ENCODE measurements at places on chromosomes 2 and 18. TPM values are rescaled to one million over a fixed set of nuclear protein-coding genes. Genes with fewer than 3 reads are reported as not detected.
A peak's percentile ranks its signal among the peaks of the same experiment; 100 is the strongest.

- H3K36me3 ChIP-seq: no peaks in the 10 kb centered on the region
- H3K27ac ChIP-seq: no peak overlapping the region
- peaks cover 4% of the 10 kb centered on the region for H3K4me1 ChIP-seq
- no peak overlapping the region for H3K4me3 ChIP-seq
- H3K27me3 ChIP-seq: no peaks in the 10 kb centered on the region
Measured at GRCh38 chr2:46170026-46170425, 127.2 kb upstream of the EPAS1 start.

DNA sequence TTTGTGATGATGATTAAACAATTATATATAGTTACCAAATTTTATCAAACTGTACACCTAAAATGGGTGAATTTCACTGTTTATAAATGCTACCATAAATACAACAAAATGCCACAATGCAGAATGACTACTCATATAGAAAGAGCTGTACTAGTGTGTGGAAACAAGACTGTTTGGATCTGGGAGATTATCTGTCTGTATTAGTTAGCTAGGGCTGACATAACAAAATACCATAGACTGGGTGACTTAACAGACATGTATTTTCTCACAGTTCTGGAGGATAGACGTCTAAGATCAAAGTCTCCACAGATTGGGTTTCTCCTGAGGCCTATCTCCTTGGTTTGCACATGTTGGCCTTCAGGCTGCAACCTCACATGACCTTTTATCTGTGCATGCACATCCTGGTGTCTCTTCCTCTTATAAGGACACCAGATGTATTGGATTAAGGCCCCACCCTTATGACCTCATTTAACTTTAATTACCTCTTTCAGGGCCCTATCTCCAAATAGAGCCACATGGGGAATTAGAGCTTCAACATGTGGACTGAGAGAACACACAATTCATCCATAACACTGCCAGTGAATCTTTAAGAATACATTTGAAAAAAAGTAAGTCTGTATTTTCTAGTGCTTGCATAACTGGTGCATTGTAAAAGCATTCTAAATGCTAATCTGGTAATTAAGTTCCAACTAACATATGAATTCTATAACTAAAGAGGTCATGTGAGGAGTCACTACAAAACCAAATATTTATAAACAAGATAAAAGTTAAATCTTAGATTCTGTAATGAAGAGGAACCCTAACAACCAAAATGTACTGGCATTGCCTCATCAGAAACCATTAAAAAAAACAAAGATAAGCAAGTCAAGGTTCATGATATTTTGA is 699.6 kb downstream of the NYAP2 start:
- H3K27me3 ChIP-seq: no peaks in the 10 kb centered on the region
- H3K27ac ChIP-seq: no peak overlapping the region
- no peak for DNase-seq
- H3K4me1 ChIP-seq: no peaks in the 10 kb centered on the region

DNA sequence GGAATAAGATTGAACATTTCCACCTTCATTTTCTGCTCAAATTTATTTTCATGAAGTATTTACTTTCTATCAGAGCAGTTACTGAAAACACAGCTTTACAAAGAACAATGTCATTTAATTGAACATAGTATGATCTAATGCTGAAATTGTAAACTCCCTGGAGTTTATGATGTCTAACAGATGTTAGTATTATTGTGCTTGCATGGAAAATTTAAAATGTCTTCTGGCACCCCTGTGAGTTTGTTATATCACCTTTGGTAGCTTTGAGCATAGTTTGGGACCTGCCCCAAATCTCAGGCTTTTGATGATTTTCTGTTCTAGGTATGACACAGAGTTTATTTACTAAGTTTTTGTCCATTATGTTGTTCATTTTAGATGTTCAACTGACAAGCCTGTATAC is 28.1 kb downstream of the FAM171B start:
- H3K36me3 ChIP-seq: no peaks in the 10 kb centered on the region
- no peaks in the 10 kb centered on the region for H3K4me1 ChIP-seq
- no peaks in the 10 kb centered on the region for H3K27me3 ChIP-seq
- H3K4me3 ChIP-seq: no peak overlapping the region
- no peak overlapping the region for H3K27ac ChIP-seq
- DNase-seq: no peak

DNA sequence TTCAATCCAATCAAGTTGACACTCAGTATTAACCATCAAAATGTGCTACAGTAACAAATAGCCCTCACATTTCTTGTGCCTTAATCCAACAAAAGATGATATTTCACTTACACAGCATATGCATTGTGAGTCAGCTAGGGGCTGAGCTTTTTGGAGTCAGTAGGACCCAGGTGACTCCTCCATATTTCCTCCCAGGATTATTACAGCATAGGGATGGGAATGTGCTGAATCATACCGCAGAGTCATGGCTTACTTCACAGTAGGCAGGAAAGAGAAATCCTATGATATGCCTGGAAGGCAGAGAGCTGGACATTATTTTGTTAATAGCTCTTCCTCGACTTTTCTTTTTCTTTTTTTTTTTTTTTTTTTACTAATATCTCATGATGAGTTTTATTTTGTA is 153.3 kb downstream of the TMEM182 start:
- H3K27me3 ChIP-seq: no peaks in the 10 kb centered on the region
- H3K27ac ChIP-seq: no peak overlapping the region
- no peak for DNase-seq
- H3K36me3 ChIP-seq: no peaks in the 10 kb centered on the region
- no peak overlapping the region for H3K4me3 ChIP-seq
- H3K4me1 ChIP-seq: no peaks in the 10 kb centered on the region

DNA sequence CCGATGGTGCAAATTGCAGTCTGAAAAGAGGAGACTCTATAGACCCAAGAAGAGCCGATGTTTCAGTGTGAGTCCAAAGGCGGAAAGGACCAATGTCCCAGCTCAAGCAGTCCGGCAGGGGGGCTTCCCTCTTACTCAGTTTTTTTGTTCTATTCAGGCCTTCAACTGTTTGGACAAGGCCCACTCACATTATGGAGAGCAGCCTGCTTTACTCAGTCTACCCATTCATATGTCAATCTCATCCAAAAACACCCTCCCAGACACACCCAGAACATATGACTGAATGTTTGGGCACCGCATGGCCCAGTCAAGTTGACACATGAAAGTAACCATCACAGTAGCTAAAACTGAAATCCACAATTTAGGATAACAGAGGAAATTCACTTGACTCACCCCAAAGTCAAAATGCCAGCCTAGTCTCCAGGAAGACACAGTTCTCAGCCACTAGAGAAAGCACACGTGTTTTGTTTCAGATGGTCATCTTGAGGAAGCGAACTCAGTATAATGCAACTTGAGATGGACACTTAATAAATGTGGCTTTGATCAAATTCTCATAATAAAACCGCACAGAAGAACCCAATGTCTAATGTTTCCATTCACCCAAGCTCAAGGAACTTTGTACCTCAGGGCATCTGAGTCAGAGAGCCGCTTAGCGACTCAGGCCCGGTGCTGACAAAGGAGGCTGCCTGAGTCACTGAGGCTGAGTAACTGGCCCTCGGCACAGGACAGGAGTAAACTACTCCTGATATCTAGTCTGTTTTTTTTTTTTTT is 2.4 kb downstream of the FHL2 start:
- no peaks in the 10 kb centered on the region for H3K27me3 ChIP-seq
- peaks cover 20% of the 10 kb centered on the region for H3K4me1 ChIP-seq
- H3K36me3 ChIP-seq: peaks cover 20% of the 10 kb centered on the region
- H3K27ac ChIP-seq: peak overlapping the region; percentile 58

DNA sequence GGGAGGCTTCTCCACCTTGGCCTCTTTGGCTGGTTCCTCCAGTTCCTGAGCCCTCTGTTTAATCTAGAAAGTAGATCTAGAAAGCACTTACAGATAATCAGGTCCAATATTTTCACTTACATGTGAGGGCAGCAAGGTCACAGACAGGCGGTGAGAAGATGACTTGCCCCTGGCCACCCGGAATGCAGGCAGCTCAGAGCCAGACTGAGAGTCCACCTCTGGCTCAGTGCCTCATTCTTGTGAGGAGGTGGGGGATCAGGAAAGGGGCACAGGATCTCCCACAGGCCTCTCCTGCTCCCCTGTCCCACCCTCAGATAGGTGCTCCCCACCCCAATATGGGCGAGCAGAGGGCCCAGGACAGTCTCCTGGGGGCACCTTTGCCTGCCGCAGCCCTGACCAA is 5.8 kb downstream of the WNT6 start:
- H3K27ac ChIP-seq: no peak overlapping the region
- peaks cover 98% of the 10 kb centered on the region for H3K27me3 ChIP-seq
- no peak overlapping the region for H3K4me3 ChIP-seq
- no peak for DNase-seq

DNA sequence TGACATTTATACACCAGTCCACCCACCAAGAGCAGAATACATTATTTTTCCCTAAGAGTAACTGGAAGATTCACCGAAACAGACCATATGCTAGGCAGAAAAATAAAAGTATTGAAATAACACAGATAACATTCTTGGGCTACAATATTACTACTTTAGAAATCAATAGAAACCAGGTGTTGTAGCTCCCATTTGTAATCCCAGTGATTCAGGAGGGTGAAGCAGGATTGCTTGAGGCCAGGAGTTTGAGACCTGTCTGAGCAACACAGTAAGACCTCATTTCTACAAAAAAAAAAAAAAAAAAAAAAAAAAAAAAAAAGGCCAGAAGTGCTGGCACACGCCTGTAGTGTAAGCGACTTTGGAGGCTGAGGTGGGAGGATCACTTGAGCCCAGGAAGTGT is 9.6 kb downstream of the ICA1L start:
- no peak for DNase-seq
- H3K4me3 ChIP-seq: no peak overlapping the region
- H3K27me3 ChIP-seq: no peaks in the 10 kb centered on the region
- H3K27ac ChIP-seq: no peak overlapping the region
- no peaks in the 10 kb centered on the region for H3K36me3 ChIP-seq

DNA sequence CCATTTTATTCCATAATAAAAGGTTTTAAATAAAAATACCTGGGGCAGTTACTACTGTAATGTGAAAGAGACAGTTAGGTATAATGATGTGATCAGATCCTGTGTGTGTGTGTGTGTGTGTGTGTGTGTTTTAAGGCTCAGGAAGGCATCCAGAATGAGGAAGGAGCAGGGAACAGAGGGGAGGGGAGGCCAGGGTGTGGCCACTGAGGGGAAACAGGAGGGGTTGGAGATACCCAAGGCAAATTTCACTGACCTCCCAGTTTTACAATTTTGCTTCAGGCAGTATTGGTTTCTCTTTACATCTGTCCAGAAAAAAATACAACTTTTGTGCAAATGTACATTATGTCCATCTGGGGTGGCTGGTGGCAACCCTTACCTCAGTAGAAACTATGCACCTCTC is 163.5 kb upstream of the FBXO11 start:
- no peaks in the 10 kb centered on the region for H3K4me1 ChIP-seq
- H3K4me3 ChIP-seq: no peak overlapping the region
- DNase-seq: no peak
- no peak overlapping the region for H3K27ac ChIP-seq
- no peaks in the 10 kb centered on the region for H3K27me3 ChIP-seq
- no peaks in the 10 kb centered on the region for H3K36me3 ChIP-seq

GRCh38 chr2:60524874-60525273 is 28.6 kb downstream of the BCL11A start:
- no peaks in the 10 kb centered on the region for H3K27me3 ChIP-seq
- H3K4me3 ChIP-seq: no peak overlapping the region
- H3K27ac ChIP-seq: no peak overlapping the region
- no peaks in the 10 kb centered on the region for H3K36me3 ChIP-seq
- DNase-seq: no peak

GRCh38 chr2:203842373-203842772 is 25.2 kb upstream of the CTLA4 start:
- H3K27ac ChIP-seq: no peak overlapping the region
- H3K4me1 ChIP-seq: no peaks in the 10 kb centered on the region
- no peak overlapping the region for H3K4me3 ChIP-seq
- no peak for DNase-seq
- H3K27me3 ChIP-seq: no peaks in the 10 kb centered on the region

- no peak for DNase-seq
- no peaks in the 10 kb centered on the region for H3K36me3 ChIP-seq
- H3K27ac ChIP-seq: no peak overlapping the region
- no peak overlapping the region for H3K4me3 ChIP-seq
Measured at GRCh38 chr2:42921147-42921520, 128.8 kb upstream of the HAAO start.

DNA sequence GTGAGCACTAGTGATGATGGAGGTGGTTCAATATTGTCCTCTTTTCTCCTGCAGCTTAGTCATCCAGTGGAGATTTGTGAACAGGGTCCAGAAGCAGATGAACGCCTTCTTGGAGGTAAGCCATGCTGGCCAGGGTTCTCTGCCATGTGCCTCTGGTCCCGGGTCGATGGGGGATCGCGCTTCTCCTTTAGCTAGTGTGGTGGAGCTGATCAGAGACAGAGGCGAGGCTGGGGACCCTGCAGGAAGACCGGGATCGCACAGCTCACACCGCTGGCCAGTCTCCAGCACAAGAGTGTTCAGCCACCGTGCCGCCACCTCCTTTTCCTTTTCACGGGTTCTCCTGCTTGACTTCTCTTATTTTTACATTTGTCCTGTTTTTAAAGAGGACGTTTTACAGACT is 243.4 kb downstream of the ALPK2 start:
- H3K4me1 ChIP-seq: peaks cover under 1% of the 10 kb centered on the region
- no peaks in the 10 kb centered on the region for H3K27me3 ChIP-seq
- H3K36me3 ChIP-seq: peaks cover 16% of the 10 kb centered on the region
- no peak overlapping the region for H3K4me3 ChIP-seq
- no peak overlapping the region for H3K27ac ChIP-seq

DNA sequence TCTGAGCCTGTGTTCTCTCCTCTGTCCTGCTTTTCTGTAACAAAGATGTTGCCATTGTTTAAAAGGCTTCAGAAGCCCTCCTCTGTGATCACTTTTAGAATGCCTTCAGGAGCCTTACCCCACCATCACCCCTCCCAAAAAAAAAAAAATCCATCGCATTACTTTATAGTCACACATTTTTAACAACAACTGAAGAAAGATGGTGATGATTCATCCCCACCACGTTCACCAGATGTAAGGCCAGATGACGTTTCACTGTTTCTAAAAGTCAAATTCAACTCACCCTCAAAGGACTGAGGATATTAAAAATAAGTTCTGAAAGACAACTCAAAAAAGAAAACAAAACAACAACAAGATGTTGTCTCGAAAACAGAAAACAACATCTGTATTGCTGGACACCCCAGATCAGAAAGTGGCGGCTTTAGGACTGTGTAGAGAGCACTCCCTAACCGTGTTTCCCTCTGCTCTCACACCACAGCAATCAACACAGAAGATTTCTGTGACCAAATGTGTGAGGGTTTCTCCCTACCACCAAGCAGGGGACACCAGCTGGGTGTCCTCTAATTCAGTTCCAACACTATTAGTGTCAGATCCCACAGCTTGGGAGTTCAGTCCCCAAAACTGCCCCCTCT is 61.9 kb upstream of the CREB1 start:
- H3K4me3 ChIP-seq: no peak overlapping the region
- H3K27me3 ChIP-seq: no peaks in the 10 kb centered on the region
- no peaks in the 10 kb centered on the region for H3K36me3 ChIP-seq
- H3K4me1 ChIP-seq: no peaks in the 10 kb centered on the region

The WDR43 gene
- 16.9 TPM for polyA plus RNA-seq
